ENCODE measurements at places on chromosomes 6 and 20. TPM values are rescaled to one million over a fixed set of nuclear protein-coding genes. Genes with fewer than 3 reads are reported as not detected.

- DNase-seq: no peak
Measured at GRCh38 chr6:83767033-83767432, 58.1 kb upstream of the SNAP91 start.

DNA sequence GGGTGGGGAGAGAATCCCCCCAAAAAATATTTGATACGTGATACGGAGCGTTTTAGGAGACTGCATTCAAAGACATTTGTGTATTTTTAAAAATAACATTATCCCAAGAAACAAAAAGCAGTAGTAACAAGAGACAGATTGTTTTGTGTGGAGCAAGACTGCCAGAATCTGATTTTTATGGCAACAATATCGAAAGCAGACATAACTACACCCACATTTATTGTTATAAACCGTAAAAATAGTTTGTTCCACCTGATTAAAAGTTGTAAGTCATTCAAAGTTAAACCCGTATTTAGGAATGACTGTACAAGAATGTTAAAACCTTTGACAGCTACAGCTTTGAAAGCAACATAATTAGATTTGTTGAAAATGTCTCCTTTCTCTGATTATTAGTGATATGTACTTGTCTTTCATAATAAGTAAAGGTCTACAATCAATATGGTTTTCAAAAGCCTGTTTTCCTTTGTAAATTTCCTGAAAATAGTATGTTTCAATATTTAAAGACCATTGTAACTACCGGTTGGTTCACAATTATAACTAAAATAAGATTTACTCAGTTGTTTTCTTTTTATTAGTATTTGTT is 2.7 kb downstream of the EYA4 start:
- DNase-seq: no peak

GRCh38 chr6:150026976-150027805 is 1.9 kb upstream of the RAET1L start:
- no peak for DNase-seq

DNA sequence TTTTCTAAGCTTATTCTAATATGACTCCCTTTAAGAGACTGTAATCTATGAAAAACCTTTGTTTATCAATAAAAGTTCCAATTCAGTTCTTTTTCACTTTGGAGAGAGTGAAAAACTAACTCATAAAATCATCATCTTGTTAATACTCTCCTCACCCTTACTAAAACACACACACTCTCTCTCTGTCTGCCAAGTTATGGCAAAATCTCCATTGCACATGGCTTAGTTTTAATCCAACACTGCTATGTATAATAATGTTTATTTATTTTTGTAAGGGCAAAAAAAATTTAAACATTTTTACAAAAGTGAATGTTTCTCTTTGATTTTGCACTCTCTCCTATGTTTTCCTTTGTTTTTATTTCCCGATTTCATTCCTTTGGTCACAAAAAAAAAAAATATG is 253.2 kb downstream of the BMP7 start:
- DNase-seq: no peak

The FITM2 gene
- 28.0 TPM for polyA plus RNA-seq

The SLC25A27 gene
- 5.8 TPM for polyA plus RNA-seq

The SLC26A8 gene
- not detected for polyA plus RNA-seq

The ELOVL4 gene
- 0.07 TPM for polyA plus RNA-seq

All from heart right ventricle (tissue), 16 donors.